COR-L47 (cell line): ENCODE measurements at places on chromosomes 12 and 14.
A peak's percentile ranks its signal among the peaks of the same experiment; 100 is the strongest.

DNA sequence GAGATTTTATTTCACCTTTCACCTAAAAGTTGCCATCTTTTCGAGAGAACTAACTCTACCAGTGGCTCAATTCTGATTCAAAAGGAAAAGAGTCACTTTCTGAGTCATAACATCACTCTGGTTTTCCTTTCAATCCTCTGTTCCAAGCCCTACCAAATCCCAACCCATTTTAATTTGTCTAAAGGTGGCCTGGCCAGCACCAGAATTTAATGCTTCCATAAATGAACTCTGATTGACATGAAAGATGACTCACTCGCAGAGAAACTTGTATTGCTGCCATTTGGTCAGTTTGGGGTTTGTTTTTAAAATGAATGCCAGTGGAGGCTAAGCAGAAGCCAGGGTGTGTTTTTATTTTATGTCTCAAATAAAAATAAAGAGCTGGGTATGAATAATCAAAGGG is 117.4 kb upstream of the SOX5 start:
- DNase-seq = no peak

GRCh38 chr14:93994919-93995682 is 2.0 kb upstream of the CCDC197 start:
- peak; percentile 19 for DNase-seq

DNA sequence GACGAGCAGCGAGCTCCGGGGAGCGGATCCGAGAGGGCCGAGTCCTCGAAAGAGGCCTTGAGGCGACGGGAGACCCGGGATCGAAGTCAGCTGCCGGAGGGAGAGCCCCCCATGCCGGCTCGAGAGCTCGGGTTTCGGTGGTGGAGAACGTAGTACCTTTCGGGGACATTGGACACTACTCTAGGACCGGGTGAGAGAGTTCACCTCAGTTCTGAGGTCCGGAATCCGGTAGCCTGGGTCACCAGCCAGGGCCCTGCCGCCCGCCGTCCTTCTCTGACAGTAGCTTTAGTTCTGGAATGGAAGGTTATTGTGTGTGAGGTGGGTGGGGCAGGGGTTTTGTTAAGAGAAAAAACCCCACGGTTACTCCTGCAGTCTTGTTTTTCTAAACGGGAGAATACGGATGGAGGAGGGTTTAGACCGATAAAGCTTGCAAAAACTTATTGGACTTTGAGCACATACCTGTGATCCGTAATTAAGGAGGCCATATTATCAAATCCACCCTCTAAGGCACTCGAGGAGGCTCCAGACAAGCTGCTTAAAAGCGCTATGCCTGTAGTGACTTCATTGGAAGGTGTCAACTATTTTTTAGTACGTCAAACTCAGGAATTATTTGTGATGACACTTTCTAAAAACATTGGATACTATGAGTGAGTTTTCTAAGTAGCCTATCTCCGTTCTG is 765 bp downstream of the SCYL2 start:
- no peak for DNase-seq

DNA sequence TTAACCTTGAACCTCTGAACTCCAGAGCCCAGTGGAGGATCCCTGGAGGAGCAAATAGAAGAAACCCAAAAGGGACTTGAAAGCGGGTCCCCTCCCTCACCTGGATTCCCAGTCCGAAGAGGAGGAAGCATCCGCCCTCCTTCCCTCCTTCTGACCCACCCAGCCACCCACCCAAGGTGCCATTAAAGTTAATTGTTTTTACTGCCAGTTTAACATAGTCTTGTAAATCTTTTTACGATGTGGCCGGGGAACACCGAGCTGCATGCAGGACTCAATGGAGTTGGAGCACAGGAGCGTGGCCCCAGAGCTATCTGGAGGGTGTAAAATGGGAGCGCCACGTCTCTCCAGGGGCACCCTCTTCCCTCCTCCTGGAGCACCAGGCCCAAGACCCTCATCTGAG is 49.9 kb upstream of the TBX3 start:
- DNase-seq = no peak

DNA sequence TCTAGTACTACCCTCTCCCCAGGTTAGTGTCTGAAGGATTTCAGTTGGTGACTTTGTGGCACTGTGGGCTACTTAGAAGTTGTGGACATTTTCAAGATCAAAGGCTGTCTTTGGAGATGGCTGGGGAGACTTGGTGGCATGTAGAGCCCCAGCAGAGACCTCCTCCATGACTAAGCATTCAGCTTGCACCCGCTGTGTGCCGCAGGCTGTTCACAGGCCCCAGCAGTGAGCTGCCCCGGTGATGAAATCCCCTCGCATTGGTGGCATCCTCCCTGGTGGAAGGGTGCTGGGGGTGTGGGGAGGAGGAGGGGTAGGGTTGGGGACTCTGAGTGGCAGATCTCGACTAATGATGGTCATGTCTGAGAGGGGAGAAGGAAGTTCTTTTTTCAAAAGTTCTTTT is 173.9 kb downstream of the TSPAN9 start:
- no peak for DNase-seq

DNA sequence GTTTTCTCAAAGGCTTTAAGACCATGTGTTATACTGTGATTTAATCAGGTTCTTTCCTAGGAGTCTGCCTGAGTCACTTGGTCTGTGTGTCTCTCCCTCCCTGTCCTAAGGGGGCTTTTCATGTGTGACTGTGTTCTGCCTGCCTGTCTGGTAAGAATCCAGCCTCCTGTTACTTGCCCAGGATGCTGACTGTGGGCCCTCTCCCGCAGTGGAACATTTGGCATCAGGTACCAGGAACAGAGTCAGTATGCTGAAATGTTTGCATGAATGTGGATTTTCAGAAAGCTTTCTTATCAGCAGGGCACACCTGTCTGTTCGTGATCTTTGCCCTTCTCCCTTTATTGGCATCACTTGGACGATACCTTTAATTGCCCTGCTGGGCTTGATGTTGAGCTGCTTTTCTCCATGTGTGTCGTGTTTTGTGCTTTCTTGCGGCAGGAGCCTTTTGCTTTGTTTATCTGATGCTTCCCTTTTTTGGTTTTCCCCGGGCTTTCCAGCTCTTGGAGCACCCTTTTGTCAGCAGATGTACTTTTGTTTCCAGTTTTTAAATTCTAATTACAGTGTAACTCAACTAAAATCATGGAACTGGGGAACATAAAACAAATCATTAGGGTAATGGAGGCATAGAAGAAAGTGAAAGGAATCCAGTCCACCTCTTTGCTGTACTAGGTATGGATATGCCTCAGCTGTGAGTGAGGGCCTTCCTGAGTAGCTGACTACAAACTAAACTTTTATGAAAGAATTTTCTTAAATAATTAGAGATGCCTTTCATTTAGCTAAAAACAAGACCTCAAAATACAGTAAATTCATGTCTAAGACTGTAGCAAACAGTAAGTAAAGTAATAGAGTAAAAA is 72.5 kb downstream of the TRAF3 start:
- DNase-seq = peak; percentile 37

DNA sequence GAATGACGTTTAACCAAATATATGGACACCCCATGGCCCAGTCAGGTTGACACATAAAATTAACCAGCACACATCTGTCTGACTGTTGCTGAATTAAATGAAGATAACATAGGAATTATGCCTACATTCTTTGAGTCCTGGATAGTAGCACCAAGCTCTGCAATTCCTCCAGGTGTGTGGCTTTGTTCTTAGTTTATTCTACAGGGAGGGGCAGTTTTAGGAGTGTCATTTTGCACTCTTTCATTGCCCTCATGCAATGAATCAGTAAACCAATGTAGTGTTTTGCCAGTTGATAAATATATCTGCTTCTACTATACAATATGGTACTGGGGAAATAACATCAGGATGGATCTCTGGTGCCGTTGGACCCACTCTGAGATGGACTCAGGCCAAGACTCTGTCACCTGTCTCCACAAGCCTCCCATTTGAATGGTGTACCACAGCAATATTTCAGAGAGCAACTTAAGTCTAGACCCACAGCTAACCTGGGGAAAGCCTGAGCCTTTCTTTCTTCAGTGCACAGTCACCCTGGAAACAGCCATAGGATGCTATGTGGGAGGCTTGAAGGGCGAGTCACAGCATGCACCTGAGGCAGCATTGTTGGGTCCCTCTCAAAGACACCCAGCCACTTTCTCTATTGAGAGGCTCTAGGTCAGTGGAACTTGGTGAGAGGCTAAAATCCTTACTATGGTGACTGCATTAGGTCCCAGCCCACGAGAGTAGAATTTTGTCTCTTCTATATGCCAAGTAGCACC is 73.2 kb downstream of the ANO4 start:
- DNase-seq = no peak

DNA sequence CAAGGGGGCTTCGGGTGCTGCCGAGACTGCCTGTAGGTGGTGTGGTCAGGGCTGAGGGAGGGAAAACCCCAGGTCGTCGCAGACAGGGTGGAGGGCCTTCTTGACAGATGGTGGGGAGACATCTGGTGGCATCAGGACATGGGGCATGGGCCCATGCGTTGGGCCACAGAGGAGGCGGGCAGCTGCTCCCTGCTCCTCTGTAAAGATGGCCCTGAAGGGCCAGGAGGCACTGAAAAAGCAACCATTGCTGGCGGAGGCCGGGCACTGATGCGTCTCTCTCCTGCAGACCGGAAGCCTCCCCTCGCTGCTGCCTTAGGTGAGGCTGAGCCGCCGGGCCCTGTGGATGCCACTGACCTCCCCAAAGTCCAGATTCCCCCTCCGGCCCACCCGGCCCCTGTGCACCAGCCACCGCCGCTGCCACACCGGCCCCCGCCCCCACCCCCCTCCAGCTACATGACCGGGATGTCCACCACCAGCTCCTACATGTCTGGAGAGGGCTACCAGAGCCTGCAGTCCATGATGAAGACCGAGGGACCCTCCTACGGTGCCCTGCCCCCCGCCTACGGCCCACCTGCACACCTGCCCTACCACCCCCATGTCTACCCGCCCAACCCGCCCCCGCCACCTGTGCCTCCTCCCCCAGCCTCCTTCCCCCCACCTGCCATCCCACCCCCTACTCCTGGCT is 28.8 kb downstream of the CCNK start:
- no peak for DNase-seq

DNA sequence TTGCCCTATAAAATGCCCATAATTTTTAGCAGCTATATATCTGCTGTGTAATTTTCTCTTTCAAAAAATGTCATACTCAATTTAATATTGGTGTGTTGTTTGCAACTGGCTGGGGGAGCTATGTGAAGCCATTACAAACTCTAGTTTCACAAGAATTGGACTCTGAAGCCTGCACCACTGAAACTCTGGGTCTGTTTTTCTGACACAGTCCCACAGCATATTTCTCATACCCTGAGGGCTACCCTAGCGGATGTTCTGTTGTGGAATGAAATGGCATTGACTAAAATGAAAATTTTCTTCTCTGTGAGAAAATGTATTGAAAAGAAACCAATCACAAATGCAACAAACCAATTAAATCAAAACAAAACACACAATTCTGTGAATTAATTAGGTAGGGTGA is 284.6 kb upstream of the NPAS3 start:
- no peak for DNase-seq

GRCh38 chr12:101671833-101672232 is 25.6 kb upstream of the CHPT1 start:
- no peak for DNase-seq

DNA sequence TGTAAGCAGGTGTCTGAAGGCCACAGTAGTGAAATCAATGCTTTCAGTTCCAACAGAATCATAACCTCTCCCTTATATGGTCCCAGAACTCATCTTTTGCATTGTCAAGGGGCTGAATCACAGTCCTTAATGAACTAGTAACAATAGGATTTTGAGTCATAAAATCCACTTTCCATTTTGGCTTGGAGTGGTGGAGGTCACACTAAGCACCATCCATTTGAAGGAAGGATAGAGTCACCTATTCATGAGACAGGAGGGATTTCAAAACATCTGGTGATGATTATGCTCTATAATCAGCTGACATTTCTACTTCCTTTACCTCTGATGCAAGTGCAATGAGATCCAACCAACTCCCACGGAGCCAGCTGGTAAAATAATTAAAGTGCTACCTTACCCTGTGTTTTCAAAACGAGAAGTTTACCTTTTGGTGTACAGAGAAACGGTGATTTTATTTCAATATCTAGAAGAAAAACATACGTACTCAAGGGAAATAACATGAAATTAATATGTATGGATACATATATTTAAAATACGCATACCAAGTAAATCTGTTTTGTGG is 59.1 kb downstream of the TMEM132D start:
- no peak for DNase-seq

DNA sequence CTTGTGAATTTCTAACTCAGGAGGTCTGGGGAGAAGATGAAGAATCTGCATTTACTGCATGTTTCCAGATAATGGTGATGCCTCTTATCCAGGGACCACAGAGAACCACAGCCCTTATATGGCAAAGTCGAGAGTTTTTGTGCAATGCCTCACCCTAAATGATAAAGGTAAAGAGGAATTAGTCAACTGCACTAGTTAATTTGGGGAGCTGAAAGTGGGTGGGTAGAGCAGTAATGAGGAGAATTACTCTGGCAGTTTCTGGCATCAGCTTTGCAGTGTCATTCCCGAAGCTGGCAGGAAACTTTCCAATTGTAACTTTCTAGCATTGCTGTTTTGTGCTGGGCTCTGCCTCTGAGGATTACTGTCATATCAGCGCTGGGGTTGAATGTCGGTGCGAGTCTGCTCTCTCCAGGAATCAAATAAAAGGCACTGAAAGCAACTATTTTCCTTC is 10.3 kb downstream of the EGLN3 start:
- no peak for DNase-seq

DNA sequence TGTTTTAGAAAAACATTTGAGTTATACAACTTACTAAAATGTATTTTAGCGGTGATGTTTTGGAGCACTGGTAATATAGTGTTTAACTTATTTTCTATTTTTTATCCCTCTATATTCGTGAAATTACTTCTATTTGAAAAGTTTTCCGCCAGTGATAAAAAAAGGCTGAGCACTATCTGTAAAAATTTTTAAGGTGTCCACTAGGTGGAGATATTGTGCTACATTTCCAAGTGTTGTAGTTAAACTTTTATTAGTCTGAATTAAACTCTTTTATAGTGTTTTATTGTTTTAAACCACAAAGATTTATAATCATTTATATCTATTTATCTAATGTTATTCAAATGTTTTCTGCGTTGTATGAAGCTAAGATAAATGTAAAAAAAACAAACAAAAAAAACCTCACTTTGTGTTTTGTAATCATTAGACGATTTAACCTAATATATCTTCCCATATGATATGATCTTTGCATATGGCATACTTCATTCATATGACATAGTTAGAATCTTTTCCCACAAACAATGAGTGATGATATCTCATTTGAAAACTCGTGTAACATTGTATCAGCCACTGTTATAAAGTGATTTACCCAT is 11.8 kb downstream of the ALG10B start:
- peak; percentile 1 for DNase-seq

DNA sequence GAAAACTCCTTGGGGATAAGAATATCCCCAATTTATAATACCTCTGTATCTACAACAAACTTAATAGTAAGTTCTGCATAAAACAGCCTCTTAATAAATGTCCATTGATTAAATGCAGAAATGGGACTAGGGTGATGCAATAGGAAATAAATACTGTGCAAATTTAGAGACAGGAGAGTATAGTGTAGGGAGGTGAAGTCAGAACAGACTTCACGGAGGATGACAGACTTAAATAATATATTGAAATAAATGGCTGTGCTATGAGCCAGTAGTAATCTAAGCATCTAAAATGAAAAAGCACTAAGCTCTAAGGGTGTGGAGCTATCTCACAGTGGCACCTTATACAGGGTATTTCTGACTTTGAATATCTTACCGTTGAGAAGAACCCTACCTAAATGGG is 265.3 kb downstream of the GRIN2B start:
- no peak for DNase-seq

- no peak for DNase-seq
Observed at GRCh38 chr12:67881565-67881964, 107.7 kb upstream of the IFNG-AS1 start.
